Stimulated activated naive CD8-positive, alpha-beta T cell treated with anti-CD3 and anti-CD28 coated beads, Interleukin-15, amount 100 ng/mL, for 72 hours (primary cell): ENCODE measurements at places on chromosomes 2 and 18.

DNA sequence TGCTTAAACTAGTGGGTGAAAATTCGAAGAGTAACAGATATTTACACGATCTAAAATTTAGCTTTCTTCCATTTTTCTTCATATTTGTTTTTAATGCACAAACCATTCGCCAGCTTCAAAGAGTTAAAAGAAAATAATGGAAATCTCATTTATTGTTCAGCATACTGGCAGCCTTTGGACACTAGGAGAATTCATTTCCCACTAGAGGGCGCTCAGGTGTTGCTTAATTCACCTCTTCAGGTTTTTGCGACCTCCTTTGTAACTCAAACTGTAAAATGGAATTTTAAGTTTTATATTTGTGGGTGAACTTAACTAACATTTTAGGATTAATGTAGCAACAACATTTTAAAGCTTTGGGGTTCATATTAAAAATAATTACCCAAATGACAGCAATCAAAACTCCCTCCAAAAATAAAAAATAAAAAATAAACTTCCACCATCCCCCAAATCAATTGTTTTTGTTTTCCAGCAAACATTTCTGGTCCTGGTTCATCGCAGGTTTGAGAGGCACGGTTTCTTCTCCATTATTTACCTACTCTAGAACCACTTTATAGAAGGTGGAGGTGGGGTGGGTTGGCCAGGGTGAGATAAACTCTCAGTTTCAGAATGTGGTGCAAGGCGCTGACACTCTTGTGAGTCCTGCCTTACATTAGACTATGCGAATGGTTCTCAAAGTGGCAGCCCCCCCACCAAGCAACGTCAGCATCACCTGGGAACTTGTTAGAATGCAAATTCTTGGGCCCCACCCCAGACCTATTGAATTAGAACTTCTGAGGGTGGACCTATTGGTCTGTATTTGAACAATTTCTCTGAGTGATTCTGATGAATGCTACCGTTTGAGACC, 24.7 kb upstream of the PNPT1 start:
- DNase-seq, result peak; percentile 31

DNA sequence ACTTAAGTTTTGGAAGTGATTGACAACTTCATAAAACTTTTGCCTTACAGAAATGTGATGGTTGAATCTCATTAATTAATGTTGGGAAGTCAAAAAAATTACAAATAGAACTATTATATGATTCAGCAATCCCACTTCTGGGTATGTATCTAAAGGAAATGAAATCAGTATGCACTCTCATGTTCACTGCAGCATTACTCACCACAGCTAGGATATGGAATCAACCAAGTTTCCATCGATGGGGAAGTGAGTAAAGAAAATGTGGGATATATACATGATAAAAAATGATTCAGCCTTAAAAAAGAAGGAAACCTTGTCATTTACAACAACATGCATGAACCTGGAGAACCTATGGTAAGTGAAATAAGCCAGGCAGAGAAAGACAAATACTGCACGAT, 112.4 kb upstream of the WDR75 start:
- no peak for DNase-seq

- no peak for DNase-seq
Observed at GRCh38 chr2:75459565-75460310, 101.0 kb downstream of the EVA1A start.

DNA sequence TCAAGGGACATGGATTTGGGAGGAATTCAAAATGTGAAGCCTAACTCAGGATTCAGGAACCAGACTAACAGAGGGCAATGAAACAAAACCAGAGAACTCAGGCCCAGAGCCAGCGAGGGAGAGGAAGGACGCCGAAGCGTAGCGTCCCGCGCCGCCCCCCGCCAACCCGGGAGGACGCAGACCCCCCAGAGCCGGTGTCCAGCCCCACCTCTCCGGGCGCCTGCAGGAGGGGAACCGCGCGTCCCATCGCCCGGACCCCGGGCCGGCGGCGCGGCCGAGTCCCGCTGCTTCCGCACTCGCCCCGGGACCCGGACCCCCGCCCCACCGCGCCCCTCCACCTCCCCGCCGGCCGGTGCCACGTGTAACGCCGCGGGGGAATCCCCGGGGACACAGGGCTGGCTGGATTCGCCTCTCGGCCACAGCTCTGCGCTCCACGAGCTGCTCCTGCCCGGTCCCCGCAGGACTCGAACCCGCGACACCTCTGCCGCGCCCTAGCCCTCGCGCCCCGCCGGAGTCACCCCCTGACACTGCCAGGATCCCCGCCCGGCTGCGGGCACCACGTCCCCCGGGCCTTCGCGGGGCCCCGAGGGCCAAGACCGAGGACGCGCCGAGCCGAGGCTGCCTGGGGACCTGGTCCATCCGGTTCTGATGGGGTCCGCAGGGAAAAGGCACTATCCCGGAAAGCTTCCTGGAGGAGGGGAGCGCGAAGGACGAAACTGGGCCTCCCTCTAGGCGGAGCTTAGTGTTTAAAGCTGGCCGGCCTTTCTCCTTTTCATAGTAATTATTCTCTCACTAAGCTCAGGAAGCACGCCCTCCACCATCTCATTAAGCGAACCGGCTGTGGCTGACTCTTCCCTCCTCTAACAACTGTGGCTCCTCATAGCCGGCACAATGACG, 40.4 kb upstream of the FAM124B start:
- DNase-seq, result peak; percentile 19

- DNase-seq, result no peak
Observed at GRCh38 chr2:214203744-214204289, 207.0 kb upstream of the VWC2L start.

DNA sequence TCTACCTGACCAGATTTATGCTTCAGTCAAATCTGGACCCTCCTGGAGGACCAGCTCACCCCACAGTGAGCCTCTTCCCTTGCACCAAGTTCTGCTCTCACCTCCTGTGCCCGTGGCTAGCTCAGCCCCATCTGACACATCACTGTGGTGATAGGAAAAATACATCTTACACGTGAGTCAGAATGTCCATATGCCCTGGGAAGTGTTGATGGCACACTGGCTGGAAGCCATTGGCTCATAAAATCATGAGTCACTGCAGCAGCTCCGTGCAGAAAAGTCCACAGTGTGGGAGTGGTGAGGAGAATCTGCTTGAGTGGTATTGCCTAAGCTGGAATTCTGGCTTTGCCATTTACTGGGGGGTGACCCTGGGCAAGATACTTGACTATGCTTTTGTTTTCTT, 42.6 kb upstream of the RAPGEF4 start:
- peak; percentile 28 for DNase-seq

DNA sequence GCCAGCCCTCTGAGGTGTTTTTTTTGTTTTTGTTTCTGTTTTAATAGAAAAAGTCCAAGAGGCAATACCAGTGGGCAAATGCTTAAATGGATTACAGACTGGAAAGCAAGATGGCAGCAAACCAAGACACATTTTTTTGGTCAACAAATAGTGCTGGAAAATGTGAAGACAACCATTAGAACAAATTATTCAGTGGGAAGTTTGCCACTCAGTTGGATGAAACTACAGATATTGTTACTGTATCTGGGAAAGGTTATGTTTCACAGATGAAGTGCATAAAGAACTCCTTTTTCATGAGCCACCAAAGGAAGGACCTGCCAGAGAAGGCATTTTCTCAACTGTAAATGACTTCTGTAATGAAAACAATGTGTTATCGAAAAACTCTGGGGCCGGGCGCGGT, 93.0 kb upstream of the ODC1 start:
- no peak for DNase-seq

- DNase-seq, result no peak
Observed at GRCh38 chr2:239247401-239248245, 153.2 kb downstream of the HDAC4 start.

GRCh38 chr2:38122344-38122743, 46.4 kb upstream of the CYP1B1 start:
- DNase-seq, result no peak

GRCh38 chr2:47401789-47402554, 984 bp upstream of the MSH2 start:
- no peak for DNase-seq

GRCh38 chr2:40433736-40434135, 18.2 kb downstream of the SLC8A1 start:
- DNase-seq, result no peak

DNA sequence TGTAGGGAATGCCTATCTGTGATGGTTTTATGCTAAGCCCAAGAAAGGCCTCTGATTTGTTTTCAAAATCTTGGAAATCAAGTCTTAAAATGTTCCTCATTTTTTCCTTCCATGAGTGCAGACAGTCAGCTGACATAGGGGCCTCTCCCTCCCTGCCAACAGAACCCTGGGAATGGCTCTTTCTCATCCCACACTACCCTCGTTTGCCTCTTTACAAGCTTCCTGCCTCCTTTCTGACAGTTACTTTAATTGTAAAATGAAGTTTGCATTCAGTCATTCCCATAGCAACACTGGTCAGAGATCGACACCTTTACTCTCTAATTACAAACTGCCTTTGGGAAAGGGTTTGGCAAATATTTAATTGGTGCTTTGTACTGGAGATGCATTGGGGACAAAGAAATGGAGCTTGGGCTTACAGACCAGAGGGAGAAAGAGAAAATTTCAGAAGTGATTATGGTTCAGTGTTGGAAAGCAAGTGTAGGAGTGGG, 25.4 kb downstream of the KIF5C start:
- no peak for DNase-seq

DNA sequence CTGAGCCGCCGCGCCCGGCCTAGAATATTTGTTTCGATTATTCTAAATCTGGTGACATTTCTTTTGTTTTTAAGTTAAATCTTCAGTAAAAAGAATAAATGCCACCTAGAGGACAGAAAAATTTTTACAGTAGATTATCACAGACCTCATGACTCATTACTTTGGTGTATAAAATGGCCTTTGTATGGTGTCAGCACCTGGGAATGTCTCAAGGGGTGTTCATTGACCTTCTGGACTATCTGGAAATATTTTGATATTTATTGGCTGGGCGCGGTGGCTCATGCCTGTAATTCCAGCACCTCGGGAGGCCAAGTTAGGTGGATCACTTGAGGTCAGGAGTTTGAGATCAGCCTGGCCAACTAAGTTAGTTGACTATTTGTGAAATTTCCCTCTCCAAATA, 30.3 kb upstream of the SLC30A6 start:
- DNase-seq, result no peak

GRCh38 chr2:152099367-152100050, 665 bp upstream of the CACNB4 start:
- DNase-seq, result no peak

GRCh38 chr2:73268366-73268829, 15.9 kb downstream of the FBXO41 start:
- DNase-seq, result no peak

GRCh38 chr2:10668402-10669012, 21.3 kb downstream of the NOL10 start:
- no peak for DNase-seq

- no peak for DNase-seq
Observed at GRCh38 chr2:33448220-33448899, 28.1 kb upstream of the RASGRP3 start.

DNA sequence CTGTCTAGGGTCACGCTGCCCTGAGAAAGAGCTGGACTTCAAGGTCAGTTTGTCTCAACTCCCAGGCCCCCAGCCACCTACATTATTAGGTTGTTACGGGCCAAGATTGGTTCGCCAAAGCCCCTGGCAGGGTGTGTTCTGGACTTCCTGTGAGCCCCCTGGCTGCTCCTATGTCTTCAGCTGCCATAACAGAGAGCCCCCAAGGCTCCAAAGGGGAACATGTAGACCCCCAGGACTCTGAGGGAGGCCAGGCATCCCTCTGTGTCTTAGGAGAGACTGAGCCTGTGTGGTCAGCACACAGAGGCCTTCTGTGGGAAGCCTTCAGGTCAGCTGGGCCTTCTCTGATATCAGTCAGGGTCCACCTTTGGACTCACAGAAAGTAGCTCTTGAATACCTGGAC, 58.3 kb downstream of the INHBB start:
- DNase-seq, result no peak

DNA sequence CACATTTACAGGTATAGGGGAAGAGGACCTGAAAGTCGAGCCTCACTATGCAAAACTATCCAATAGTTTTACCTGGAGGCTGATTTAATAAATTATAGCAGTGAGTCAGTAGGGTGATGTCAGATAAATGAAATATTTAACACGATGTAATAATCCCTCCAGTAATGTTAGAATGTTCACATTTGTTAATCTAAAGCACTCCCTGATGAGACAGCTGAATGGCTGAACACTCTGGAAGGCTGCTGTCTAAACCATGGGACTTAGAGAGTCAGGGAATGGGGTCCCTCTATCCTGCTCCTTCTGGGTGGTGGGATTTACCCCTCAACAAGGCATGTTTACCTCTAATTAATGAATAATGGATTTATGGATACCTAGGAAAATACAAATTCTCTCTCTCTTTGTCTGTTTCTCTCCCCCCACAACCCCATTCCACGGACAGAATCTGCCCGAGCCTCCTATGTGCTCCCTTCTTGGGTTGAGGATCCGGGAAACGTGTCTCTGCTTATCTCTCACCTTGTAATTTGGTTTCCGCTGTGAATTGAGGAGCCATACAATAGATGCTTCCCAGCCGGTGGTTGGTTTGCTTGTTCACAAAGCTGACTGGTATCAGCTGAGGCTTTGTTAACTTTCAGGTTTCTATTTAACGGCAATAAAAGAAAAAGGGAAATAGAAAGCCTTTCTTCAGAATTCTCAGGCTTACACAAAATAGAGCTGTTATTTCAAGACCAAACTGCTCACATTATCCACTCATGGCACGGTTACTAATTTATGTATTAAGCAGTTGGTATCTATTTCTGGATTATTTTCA, 25.9 kb downstream of the LRRC30 start:
- no peak for DNase-seq
